ENCODE measurements at places on chromosomes 1 and 21.
A peak's percentile ranks its signal among the peaks of the same experiment; 100 is the strongest.

DNA sequence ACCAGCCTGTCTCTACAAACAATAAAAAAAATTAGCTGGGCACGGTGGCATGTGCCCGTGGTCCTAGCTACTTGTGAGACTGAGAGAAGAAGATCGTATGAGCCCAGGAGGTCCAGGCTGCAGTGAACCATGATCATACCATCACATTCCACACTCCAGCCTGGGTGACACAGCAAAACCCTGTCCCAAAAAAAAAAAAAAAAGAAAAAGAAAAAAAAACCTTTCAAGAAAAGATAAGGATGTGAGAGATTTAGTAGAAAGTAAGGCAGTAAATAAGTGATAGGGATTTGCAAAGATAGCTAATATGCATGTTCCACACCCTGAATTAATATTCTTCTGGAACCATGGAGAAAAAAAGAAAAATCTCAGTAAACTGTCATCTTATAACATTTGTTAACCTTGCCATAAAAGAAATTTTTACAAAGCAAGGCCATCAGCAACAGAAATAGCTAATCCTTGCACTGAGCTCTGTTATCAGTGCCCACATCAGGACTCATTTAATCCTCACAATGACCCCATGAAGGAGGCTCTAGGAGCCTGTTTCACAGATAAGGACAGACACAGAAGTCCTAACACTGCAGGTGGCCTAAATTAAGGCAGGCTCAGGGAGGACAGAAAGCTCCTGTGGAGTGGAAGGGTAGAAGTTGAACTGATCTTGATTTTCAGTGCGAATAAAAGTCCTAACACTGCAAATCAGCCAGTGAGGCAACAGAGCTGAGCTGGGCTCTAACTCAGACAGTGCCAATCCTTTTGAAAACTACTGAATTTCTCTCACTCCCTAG lies 7.6 kb downstream of the GNB1 start:
- DNase-seq, result no peak

DNA sequence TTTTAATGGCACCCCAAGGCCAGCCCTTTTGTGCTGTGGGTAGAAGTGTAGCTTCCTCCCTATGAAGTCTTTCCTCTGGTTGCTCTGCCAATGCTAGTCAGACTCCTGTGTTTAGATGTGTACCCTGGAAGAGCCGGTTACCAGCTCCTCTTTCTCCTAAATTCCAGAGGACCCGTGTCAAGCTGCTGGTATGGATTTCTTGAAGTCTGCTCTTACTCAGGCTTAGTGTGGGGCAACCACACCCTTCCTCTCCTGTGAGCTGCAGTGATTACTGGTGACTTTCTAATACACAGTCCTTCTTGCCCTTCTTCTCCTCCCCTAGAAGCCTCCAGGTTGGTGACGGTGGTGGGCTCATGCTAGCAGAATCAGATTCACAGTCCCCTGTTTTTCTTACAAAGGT lies 74.1 kb upstream of the AKT3 start:
- no peak for DNase-seq

DNA sequence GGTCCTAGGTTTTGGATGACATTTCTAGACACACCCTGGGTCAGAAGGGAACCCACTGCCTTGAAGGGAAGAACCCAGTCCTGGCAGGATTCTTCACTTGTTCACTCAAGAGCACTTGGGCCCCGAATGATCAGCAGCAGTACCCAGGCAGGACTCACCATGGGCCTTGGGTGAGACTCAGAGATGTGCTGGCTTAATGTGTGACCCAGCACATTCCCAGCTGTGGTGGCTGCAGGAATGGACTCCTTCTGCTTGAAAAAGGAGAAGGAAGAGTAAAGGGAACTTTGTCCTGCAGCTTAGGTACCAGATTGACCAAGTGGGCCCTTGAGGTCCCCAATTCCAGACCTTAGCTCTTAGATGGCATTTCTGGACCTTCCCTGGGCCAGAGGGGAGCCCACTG lies 12.3 kb upstream of the SMAP2 start:
- no peak for DNase-seq

DNA sequence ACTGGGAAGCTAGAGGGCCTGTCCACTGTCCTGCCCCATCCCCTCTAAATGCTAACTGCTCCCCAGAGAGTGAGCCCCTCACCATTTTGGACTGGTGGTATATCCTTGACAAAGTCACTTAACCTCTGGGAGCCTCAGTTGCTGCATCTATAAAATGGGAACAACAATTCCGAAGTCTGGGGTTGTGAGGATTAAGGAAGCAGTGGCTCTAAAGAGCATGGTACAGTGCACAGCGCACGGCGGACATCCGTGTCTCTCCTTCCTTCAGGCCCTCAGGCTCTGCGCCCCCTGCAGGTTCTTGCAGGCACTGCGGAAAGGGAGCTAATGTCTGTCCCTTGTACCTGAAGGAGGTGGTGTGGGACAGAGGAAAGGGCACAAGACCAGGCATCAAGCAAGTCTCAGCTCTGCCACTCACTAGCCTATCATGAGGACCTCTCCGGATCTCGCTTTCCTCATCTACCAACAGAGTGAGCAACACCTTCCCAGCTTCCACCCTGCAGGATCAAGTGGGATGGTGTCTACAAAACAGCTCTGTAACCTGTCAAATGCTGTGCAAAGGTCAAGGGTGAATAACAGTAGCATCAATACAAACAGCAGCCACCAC lies 20.1 kb downstream of the ECE1 start:
- peak; percentile 85 for DNase-seq

GRCh38 chr1:234608911-234609690 lies 877 bp downstream of the IRF2BP2 start:
- peak; percentile 68 for DNase-seq

GRCh38 chr1:30109853-30110252 lies 613.5 kb downstream of the MATN1 start:
- DNase-seq, result no peak

DNA sequence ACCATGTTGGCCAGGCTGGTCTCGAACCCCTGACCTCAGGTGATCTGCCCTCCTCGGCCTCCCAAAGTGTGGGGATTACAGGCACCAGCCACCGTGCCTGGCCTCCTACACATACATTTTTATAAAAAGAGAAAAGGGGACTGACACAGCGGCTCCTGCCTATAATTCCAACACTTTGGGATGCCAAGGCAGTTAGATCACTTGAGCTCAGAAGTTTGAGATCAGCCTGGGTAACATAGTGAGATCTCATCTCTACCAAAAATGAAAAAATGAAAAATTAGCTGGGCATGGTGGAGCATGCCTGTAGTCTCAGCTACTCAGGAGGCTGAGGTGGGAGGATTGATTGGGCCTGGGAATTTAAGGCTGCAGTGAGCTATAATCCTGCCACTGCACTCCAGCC lies 23.4 kb downstream of the ZNF281 start:
- no peak for DNase-seq

GRCh38 chr1:178548108-178548507 lies 35.2 kb downstream of the TEX35 start:
- DNase-seq, result no peak

DNA sequence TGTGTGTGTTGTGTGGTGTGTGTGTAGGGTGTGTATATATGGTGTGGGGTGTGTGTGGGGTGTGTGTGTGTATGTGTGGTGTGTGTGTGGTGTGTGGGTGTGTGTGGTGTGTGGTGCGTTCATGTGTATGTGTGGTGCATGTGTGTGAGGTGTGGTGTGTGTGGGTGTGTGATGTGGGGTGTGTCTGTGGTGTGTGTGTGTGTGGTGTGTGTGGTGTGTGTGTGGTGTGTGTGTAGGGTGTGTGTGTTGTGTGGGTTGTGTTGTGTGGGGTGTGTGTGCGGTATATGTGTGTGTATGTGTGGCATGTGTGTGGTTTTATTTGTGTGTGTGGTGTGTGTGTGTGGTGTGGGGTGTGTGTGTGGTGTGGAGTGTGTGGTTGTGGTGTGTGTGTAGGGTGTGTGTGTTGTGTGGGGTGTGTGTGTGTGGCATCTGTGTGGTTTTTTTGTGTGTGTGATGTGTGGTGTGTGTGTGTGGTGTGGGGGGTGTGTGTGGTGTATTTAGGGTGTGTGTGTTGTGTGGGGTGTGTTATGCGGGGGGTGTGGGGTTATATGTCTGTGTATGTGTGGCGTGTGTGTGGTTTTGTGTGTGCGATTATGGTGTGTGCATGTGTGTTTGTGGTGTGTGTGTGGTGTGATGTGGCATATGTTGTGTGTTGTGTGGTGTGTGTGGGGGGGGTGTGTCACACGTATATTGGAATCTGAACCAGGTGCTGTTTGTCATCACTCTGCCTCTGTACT lies 17.1 kb upstream of the ZBTB21 start:
- no peak for DNase-seq
